ENCODE measurements at places on chromosomes 11 and 22.

- no peak overlapping the region for H3K4me3 ChIP-seq
- no peaks in the 10 kb centered on the region for H3K36me3 ChIP-seq
- peaks cover 12% of the 10 kb centered on the region for H3K4me1 ChIP-seq
Observed at GRCh38 chr11:27081056-27081455, 40.4 kb downstream of the BBOX1 start.

DNA sequence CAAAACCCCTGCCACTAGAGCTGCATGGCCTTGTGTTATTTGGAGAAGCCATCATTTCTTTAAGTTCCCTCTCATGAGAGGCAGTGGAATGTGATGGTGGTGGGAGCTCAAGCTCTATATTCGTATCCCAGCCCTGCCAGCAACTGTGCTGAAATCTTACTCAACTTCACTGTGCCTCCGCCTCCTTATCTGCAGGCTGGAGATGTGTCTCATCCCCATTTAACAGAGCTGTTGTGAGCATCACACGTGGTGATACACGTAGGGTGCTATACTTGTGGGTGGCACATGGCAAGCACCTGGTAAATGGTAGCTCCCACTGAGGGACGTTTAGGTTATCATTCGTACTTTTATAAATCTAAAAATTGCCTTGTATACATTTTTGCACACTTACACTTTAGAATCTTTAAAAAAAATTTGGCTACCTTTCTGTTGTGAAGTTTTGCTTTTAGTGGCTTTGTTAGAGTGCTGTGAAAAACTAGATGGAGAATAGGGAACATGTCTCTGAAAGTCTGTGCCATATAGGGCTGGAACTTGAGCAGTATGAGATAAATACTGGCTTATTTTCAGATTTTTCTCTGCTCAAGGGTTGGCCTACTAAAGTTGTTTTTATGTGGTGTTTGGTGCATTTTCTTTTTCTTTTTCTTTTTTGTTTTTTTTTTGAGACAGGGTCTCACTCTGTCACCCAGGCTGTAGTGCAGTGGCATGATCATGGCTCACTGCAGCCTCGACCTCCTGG, 23.2 kb downstream of the TNRC6B start:
- no peak overlapping the region for H3K27ac ChIP-seq
- H3K4me1 ChIP-seq: peaks cover 18% of the 10 kb centered on the region
- no peak overlapping the region for H3K4me3 ChIP-seq
- no peak for DNase-seq
- H3K27me3 ChIP-seq: no peaks in the 10 kb centered on the region

DNA sequence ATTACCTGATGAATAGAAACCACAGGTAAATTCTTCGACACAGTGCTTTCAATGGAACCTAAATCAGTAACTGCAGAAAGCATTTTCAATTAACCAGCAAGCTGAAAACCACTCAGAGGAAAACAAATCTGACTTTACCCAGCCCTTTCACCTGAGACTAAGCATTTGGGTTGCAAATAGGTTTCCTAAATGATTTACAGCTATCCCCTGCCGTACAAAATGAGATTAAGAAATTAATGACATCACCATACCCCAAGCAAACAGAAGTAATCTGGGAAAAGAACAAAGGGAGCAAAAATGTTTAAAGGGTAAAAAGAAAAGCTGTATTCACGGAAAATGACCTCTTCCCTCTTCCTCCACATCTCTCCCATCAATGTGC, 584 bp downstream of the NOX4 start:
- DNase-seq: no peak
- H3K36me3 ChIP-seq: no peaks in the 10 kb centered on the region
- H3K27ac ChIP-seq: no peak overlapping the region
- H3K4me3 ChIP-seq: no peak overlapping the region

GRCh38 chr11:1835671-1836010, 851 bp downstream of the SYT8 start:
- H3K27ac ChIP-seq: peak overlapping the region; percentile 96
- no peak for DNase-seq
- H3K4me1 ChIP-seq: peaks cover 66% of the 10 kb centered on the region
- no peaks in the 10 kb centered on the region for H3K27me3 ChIP-seq
- no peaks in the 10 kb centered on the region for H3K36me3 ChIP-seq
- peak overlapping the region; percentile 65 for H3K4me3 ChIP-seq

GRCh38 chr11:3684129-3684818, 13.1 kb upstream of the CHRNA10 start:
- no peak overlapping the region for H3K27ac ChIP-seq
- no peaks in the 10 kb centered on the region for H3K27me3 ChIP-seq
- no peak for DNase-seq
- H3K4me3 ChIP-seq: no peak overlapping the region
- no peaks in the 10 kb centered on the region for H3K4me1 ChIP-seq

DNA sequence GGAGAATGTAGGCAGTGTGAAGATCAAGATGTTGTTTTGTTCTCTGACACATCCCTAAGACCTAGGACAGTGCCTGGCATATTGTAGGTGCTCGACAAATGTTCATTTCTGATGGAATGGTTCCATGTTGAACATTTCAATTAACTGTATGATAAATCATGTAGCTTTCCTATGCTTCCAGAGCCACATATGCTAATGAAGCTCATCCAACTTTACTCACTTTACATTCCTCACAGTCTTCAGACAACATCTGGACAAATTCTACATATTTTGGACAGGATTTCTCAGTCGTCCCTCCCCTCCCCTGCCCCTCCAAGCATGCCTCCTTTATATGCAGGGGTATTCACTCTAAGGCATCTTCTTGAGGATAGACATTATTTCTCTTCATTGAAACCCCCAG, 177.9 kb downstream of the BLID start:
- H3K4me1 ChIP-seq: peaks cover 32% of the 10 kb centered on the region
- no peak overlapping the region for H3K4me3 ChIP-seq
- no peaks in the 10 kb centered on the region for H3K27me3 ChIP-seq
